Stimulated activated CD4-positive, alpha-beta T cell treated with anti-CD3 and anti-CD28 coated beads, Interleukin-4, amount 100 ng/mL, for 1 hour (primary cell): ENCODE measurements at places on chromosomes 4 and X.

DNA sequence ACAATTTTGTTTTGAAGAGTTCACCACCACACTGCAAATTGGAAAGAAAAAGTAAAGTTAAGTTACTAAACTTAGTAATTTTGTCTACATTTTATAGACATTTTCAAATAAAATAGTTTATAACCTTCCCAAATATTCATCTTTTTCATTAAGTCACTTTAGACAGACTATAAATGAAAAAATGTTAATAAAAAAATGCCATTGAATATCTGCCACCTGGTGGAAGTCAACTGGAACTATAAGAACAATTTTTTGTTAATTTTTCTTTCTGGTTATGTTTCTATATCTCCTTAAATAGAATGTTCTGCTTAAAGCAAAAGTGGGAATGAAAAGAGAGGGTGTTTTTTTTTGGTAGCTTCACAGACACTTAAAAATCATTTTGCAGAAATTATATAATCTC lies 534.4 kb upstream of the PCDH10 start:
- no peak for DNase-seq

GRCh38 chrX:22193851-22194659 lies 78.7 kb upstream of the CBLL2 start:
- DNase-seq = no peak

- peak; percentile 3 for DNase-seq
Measured at GRCh38 chrX:152897222-152898131, at the start of gene ZNF185. ZNF185 (plus strand) TSS chrX:152898067; CDS start chrX:152914490, 16,423 bp downstream.

DNA sequence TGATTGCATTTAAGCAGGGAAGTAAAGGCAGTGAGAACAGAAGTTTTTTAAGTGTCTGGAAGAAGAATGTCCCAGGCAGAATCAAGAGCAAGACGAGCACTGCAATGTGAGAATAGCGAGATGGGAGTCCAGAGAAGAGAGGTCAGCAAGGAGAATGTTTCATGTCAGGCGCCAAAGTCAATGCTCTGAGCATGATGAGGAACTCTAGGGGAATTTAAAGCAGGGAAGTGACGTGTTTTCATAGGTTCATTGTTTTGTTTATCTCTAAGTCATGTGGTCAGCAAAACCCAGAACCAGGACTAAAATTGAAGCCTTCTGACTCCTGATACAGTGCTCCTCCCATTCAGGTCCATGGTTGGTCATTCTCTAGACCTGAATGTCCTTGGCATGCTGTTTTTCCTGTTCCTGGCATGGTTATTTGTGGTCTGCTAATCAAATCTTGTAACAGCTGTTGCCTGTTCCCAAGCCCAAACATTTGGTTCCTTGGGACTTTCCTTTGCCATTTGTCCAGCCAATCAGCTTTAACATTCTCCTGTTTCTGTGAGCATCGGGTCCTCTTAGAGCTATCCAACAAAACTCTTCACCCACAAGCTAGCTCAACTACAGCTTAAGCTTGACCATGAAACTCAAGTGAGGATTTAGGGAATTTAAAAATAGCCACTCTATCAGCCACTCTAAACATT lies 37.7 kb downstream of the PTCHD1 start:
- no peak for DNase-seq

- no peak for DNase-seq
Measured at GRCh38 chr4:54274795-54275665, 45.9 kb downstream of the PDGFRA start.

GRCh38 chr4:146329050-146329716 lies 114.8 kb downstream of the REELD1 start:
- no peak for DNase-seq

DNA sequence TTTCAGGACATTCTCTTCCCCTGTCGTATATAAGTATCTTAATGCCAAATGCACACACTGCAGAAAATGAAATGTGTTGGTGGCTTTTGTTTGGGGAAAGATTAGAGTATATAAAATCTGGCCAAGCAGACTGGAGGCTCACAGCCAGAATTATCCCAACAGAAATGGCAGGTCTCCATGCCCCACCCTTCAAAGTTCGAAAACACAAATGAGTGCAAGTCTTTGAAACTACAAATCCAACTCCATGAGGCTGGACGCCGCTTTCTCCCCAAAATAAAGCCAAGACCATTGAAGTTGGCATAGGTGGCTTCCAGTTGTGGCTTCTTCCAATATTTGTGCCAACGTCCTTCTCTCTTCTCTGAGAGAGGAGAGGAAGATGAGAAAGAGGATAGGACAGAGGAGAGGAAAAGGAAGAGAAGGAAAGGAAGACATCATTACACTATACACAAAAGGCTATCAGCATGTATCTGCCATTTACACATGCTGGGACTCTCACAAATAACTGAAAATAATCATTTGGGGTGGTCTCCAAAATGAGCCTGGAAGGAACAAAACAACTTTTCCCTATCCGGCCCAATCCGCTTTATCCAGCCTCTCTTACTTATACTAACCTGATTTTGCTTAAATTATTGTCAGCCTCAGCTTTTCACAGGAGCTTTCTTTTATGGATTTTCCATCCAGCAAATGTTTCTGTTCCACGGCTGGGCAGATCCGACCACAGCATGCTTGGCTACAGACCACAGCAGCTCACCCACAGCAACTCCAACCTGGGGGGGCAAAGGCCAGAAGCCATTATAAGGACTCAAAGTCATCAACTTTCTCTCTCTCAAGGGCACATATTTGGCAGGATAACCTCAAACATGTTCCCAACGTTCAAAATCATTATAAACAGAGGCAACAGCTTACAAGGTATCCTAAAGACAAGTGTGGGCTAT lies 71.7 kb downstream of the APBB2 start:
- DNase-seq = no peak

- no peak for DNase-seq
Measured at GRCh38 chr4:74353858-74354257, 11.1 kb upstream of the EREG start.

GRCh38 chr4:40149960-40150385 lies 46.9 kb upstream of the RHOH start:
- peak; percentile 54 for DNase-seq
